ENCODE measurements at places on chromosomes 1 and 21.

- no peak for DNase-seq
Observed at GRCh38 chr1:76292418-76293184, 218.1 kb downstream of the ST6GALNAC3 start.

GRCh38 chr21:36082237-36082664 lies 12.4 kb downstream of the CBR1 start:
- no peak for DNase-seq

DNA sequence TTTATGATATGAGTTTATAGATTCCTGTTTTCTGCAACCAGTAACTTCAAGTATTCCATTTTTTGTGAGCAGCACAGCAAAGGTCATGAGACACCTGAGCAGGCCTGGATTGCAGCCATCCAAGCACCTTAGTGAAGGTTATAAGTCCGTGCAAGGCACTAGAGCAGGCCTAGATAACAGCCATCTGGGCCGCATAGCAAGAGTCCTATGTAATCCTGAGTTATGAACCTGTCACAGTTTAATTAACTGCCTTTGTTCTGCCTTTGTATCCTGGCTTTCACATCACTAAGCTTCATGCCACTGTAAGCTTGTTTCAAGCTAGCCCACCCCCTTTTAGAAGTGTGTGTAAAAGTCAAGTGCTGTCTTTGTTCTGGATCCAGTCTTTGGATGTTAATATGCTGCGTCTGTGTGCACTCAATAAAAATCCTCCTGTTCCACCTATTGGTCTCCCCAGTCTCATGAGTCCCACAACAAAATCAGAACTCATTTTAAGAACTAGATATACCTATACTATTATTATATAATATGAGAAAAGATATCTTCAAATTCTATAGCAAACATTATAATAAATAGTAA lies 556.2 kb upstream of the CHRM3 start:
- DNase-seq, result no peak

DNA sequence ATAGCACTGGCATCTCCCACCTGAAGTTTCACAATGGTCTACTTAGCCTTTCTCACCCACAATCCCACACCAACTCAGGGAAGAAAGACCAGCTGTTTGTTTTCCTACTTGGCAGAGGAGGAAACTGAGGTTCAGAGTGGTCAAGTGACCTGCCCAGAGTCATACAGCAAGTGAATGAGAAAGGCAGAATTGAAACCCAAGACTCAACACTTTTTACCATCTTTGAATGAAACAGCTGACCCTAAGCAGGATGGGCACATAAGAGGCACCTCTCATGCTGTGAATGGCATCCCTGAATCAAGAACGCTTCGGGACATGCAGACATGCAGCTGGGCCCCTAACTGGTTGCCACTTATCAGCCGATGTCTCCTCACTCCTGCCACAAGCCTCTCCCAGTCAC lies 193.8 kb downstream of the HIVEP3 start:
- DNase-seq, result peak; percentile 63

- DNase-seq, result no peak
Observed at GRCh38 chr1:54968551-54968950, 11.9 kb upstream of the TMEM61 start.

DNA sequence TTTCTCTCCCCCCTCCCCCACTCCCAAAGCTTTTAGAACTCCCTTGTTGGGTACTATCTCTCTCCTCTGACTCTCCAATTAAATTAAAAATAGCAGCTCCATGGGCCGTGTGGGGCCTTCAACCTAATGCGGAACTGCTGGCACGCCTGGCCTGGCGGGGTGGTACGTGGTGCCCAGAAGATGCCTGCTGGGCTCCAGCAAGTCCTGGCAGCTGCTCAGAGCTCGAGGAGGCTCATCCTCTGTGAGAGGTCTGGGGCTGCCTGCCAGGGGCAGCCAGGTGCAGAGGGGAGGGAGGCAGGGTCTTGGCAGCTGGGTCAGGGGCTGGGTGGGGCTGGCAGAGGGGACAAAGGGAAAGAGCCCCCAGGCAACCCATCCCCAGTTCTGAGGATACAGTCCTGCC lies 74.4 kb downstream of the ACTL8 start:
- no peak for DNase-seq

DNA sequence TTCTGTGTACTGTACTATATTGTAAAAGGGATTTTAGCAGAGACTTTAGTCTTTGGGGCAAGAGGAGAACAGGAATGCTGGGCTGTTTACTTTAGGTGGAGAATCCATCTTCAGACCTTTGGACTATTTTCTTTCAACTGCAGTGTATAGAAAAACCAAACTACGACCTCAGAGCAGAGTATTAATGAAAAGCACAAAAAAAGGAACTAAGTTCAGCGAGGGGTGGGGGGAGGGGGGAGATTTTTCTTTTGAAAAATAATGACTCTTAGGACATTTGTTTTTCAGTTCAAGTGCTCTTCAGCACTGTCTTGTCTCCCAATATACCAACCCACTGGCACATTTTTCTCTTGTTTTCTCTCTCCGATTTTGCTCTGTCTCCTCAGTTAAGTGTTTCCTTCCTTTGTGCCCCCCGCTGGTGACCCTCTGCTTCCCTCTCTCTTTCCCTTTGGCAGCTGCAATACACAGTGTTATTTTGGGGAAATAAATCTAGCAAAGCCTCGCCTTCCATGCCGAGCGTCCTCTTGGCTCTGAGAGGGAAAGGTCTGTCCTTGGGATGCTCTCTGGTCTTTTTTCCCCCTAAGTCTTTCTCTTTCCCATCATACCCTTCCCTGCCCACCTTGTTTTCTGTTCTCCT lies 44.8 kb downstream of the ACP6 start:
- DNase-seq, result no peak

- no peak for DNase-seq
Observed at GRCh38 chr1:89347296-89347695, 16.6 kb upstream of the GBP6 start.

DNA sequence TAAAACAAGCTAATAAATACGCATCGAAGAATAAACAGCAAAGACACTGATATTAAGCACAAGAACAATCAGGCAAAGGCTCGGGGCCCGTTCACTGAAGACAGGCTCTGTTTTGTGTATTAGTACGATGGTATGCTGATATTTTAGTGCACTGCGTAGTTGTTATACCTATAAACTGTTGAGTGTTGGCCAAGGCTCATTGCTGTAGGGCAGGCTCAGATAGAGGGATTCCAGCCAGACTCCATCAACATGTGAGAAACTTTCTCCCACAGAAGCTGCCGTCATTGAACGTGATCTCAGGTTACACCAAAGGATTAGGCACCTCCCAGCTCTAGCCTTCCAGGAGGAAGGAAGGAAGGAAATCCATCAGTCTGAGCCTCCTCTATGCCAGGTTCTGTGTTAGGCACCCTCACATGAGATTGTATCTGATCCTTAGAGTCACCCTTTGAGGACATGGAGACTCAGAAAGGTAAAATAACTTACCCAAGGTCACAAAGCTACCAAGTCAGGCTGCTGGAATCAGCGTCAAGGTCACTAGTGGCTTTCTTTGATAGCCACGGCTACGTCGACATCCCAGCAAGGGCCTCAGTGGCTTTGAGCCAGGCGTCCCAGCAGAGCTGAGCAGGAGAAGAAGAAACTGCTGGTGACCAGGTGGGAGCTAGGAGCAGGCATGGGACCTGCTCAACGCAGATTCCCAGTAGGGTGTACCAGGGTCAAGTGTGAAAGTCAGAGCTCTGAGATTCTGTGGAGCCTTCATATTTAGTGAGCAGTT lies 14.8 kb downstream of the BCAR3 start:
- DNase-seq, result no peak

- DNase-seq, result peak; percentile 7
Observed at GRCh38 chr1:196143602-196144342, 464.5 kb downstream of the KCNT2 start.

Measured in RPMI8226 (cell line).